ENCODE measurements at places on chromosomes 7 and 10. TPM values are rescaled to one million over a fixed set of nuclear protein-coding genes. Genes with fewer than 3 reads are reported as not detected.

Gene SLC29A4
- total RNA-seq: 0.40 TPM

Gene ODAD2
- 0.40 TPM for total RNA-seq

Gene MEPCE
- total RNA-seq: 30.6 TPM

Gene MMRN2
- total RNA-seq: 13.2 TPM

Gene CCDC172
- total RNA-seq: not detected

Gene CDHR3
- total RNA-seq: 2.6 TPM

Gene PLPP4
- total RNA-seq: 0.25 TPM

Gene ADAM12
- 13.7 TPM for total RNA-seq

All from aortic smooth muscle cell (primary cell).